ENCODE measurements at places on chromosomes 1 and 21.
A peak's percentile ranks its signal among the peaks of the same experiment; 100 is the strongest.

DNA sequence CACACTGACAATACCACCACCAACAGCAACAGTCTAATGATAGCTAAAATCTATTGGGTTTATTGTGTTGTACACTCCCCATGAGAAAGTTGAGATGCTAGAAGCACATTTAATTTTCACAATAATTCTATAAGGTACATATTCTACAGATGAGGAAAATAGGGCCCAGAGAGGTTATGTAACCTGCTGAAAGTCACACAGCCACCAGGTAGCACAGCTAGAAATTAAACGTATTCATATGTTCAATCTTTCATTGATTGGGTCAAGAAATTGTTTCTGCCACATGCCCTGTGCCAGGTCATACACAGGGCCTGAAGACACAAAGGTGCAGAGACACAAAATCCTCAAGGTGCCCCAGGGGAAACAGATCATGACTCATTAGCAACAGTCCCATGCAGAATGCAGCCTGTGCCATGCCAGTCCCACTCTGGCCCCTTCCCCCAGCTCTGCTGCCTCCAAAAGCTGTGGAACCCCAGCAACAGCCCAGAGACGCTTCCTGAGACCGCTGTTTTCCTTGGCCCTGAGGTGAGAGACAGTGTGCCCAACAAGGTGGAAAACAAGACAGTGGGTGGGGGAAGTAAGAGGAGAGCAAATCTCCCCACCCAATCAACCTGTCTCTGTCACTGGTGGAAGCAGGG lies 32.1 kb downstream of the GJA4 start:
- DNase-seq: no peak

- DNase-seq: peak; percentile 80
Measured at GRCh38 chr1:100353071-100353801, 930 bp downstream of the CDC14A start.

- DNase-seq: no peak
Measured at GRCh38 chr1:62068978-62069377, 125.7 kb upstream of the L1TD1 start.

DNA sequence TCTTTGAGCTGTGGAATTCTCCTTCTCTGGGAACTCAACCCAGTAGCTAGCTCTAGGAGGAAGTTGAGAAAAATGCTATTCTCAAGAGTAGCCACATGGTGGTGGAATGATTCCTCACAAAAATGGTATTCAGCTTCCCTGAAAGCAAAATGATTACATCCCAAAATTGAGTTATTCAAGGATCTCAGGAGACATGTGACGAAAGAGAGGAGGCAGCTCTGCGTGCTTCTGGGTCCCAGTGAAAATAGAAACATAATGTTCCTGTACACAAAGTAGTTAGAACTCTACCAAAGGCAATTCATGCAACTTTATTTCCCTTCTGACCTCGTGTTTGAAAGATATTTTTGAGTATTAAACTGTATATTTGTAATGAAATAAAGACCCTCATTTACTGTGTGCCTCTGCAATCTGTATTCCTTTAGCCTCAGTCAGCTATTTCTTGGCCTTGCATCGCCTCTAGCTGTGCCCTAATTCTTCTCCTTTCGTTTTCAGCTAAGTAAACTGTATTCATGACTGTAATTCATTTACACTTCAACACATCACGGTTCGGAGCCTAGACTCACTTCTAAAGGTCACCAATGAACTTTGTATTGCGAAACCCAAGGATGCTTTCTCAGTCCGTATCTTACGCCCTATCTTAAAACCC lies 167.3 kb downstream of the FASLG start:
- DNase-seq: peak; percentile 73

DNA sequence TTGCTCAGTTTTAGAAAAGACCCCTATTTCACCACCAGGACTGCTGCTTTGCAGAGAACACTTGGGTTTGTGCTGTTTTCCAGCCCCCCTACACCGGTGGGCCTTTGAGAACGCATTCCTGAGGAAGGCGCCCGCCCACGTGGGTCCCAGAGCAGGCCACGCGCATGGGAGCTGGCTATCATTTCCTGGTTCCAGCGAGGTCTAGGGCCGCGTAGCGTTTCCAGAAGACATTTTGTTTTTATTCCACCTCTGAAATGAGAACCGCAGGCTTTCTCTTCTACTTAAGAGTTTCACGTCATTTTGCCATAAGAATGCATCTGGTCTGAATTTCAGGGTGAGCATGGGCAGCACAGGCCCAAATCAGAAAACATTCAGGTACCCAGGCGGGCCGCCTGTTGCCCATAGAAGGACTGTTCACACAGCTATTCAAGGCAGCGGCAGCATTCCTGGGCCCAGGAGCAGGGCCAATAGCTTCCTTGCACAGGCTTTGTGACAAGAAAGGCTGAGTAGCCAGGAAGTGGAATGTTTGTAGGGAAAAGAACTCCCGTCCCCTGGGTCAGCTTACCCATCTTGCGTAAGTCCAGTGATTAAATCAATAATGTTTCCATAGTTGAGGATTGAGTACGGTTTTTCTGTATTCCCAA lies 1.4 kb upstream of the KLHL21 start:
- peak; percentile 93 for DNase-seq

DNA sequence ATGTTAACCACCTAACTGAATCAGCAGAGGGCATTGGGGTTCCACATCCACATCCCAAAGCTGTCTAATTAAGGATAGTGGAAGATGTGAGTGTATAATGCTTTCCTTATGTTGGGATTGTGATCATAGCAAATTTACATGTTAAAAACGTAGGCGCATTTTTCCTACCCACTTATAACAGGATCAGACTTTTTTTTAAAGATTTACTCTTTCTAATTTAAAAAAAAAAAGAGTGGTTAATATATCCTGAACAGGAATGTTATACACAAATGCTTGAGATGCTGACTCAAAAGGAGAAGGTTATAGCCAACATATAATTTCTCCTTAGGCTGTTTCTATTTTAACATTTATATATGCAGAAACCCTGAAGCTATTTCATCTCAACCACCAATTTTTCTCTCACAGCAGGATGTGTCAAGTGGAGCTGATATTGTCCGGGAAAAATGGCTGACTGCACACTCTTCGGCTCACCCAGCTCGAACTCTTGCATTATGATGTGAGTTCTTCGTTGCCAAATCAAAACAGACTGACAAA lies 40.3 kb downstream of the RGS5 start:
- no peak for DNase-seq

DNA sequence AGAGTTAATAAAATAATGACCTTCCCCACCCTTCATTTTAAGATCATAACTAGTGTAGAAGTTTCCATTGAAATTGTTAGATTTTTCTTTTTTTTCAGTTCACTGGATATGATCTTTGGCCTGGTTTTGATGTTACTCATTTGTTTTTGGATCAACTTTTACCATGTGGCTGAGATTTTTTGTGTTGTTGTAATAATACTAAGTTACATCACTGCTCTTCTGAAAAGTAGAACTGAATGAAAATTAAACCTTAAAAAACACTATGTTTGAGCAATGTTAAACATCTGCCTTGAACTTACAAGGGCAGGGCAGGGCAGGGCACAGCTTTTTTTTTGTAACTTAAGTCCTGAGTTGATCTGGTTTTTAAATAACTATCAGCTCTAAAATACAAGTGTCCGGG lies 204.8 kb upstream of the ADAMTS5 start:
- no peak for DNase-seq

DNA sequence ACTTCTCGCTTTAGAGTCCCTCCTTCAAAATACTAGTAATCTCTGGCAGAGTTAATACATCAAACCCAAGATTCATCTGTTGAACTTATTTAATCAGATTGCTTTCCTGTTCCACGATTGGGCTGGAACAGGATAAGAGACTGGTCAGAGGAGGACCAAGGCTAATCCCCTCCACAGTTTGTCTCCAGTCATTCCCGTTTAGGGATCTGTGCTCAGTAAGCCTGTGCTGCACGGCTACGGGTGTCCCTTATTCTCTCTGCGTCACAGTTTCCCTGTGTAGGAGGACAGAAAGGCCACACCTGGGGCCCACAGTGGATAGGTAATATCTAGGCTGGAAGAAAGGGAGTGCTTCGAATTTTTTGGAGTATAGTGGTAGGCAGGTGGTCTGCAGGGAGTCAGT lies 16.5 kb upstream of the NUAK2 start:
- DNase-seq: no peak

DNA sequence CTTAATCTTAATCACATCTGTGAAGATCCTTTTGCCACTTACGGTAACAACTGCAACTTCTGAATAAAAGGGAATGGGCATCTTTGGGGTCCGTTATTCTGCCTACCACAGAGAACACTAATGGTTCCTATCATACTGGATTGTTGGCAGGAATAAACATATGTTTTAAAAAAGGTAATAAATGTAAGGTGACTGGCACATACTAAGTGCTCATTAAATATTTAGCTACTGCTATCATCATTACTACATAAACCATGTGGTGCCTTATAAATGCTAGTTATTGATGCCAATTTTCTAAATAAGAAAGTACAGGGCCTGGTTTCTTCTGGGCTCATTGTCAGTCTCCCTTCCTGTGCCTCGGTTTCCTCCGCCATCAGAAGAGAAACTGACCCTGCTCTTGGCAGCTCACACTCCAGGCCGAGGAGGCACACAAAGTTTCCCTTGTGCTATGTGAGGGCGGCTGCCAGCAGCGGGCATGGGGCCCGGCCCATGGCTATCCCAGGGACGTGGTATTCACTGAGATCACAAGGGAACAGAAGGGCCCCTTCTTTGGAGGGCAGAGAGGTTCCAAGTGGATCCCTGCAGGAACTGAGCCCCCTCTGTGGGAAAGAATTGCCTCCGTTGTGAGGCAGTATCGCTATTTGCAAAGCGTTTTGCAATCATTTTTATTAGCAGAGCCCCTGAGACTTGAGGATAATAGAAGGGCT lies 26.2 kb downstream of the NAV1 start:
- DNase-seq: no peak

DNA sequence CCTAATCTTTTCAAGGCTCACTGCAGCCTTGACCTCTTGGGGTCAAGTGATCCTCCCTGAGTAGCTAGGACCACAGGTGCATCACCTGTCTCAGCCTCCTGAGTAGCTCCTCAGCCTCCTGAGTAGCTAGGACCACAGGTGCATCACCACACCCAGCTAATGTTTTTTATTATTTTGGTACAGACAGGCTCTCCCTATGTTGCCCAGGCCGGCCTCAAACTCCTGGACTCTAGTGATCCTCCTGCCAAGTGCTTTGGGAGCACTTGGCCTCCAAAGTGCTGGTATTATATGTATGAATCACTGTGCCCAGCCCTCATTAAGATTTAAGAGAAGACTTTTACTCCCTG lies 58.5 kb upstream of the S1PR1 start:
- DNase-seq: no peak

DNA sequence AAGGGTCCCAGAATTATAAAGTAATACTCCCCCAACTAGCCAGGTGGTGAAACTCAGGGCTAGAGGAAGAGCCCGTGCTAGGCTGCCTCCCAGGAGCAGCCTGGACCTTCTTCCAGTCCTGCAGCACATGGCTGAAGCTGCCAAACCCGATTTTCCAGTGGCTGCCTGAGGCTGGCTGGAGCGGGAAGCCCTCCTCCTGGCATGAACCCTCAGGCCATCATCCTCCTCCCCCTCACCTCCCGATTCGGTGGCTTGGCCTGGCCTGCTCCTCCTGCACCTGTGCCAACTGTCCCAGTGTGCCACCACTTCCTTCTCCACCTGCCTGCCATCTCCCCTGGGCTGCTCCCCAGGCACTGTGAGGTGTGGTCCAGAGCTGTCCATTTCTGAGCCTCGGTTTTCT lies 3.0 kb upstream of the TSPAN1 start:
- DNase-seq: peak; percentile 41

- no peak for DNase-seq
Measured at GRCh38 chr1:182206626-182207239, 145.2 kb upstream of the ZNF648 start.

DNA sequence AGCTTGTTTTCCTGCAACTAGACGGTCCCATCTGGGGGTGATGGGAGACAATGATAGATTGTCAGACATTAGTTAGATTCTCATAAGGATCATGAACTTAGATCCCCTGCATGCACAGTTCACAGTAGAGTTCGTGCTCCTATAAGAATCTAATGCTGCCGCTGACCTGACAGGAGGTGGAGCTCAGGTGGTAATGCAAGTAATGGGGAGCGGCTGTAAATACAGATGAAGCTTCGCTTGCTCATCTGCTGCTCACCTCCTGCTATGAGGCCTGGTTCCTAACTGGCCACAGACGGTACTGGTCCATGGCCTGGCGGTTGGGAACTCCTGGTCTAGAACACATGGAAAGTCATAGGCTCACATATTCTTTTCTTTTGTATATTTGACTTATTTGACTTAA lies 42.0 kb downstream of the NIBAN1 start:
- DNase-seq: no peak

DNA sequence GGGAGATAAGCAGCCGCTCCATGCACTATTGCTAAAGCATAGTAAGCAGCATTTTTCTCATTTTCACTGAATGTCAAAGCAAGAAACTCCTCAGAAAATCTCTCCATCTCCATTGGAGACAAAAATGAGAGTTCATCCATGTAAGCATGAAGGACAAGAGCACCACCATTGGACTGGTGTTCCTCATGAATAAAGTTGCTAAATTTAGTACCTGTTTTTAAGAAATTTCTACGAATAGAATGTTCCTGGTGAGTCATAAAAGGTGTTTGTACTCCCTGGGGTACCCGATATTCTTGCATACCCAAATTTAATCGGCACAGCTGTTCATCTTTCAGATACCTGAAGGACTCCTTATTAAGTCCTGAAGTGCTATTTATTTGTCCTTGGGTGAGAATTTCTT lies 14.8 kb downstream of the RSBN1 start:
- no peak for DNase-seq

GRCh38 chr1:170044187-170044586 lies 30.3 kb downstream of the KIFAP3 start:
- no peak for DNase-seq

GRCh38 chr1:108121358-108122143 lies 78.6 kb downstream of the SLC25A24 start:
- peak; percentile 80 for DNase-seq

- no peak for DNase-seq
Measured at GRCh38 chr1:30462166-30462565, 261.2 kb downstream of the MATN1 start.

- DNase-seq: no peak
Measured at GRCh38 chr1:243390162-243390791, 134.4 kb downstream of the SDCCAG8 start.

DNA sequence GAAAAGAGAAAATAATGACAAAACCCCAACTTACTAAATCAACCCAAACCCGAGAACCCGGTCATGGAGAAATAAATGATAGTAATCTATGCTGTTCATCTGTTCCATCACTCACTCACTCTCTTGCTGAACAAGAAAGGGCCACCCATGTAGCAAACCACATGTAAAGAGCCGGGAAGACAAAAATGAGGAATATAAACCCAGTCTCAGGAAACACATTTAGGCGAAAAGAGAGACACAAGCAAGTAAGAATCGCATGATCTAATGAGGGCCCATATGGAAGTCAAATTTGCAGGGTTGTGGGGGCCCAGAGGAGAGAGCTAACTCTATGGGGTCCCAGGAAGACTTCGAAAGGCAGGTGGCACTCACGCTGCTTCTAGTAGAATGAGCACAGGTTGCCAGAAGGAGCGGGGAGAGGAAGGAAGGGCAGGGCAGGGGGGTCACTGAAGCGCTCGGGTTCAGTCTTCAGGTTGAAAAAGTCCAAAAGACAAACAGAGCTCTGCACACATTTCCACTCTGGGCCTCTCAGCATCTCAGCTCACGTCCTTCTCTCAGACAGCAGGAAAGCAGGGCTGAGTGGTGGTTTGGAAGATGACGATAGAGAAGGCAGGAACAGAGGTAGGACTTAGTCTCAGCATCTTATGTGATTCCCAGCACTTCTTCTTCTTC lies 142.9 kb upstream of the KRTAP19-8 start:
- DNase-seq: no peak
